Tongue (tissue), 3 donors: ENCODE measurements at places on chromosomes 7 and 10.

GRCh38 chr7:93944673-93945072 lies 23.1 kb downstream of the GNG11 start:
- no peak for DNase-seq

DNA sequence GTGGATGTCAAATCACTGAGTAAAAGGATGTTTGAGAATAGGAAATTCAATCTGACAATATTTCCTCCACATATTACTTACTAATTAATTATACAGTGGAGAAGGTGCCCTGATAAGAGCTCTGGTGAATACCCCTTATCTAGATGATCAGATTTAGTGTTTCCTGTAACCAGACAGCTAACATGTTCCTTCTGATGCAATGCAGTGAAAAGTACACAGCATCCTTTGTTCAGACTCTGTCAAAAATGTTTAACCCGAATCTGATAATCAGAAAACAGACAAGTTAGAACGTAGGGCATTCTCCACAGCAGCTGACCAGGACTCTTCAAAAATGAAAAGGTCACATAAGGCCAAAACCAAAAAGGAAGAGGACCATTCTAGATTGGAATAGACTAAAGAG lies 46.2 kb downstream of the WDR11 start:
- DNase-seq: no peak

GRCh38 chr10:17196045-17196444 lies 5.4 kb downstream of the TRDMT1 start:
- no peak for DNase-seq

GRCh38 chr7:43583424-43584194 lies 701 bp downstream of the STK17A start:
- DNase-seq: peak; percentile 79

DNA sequence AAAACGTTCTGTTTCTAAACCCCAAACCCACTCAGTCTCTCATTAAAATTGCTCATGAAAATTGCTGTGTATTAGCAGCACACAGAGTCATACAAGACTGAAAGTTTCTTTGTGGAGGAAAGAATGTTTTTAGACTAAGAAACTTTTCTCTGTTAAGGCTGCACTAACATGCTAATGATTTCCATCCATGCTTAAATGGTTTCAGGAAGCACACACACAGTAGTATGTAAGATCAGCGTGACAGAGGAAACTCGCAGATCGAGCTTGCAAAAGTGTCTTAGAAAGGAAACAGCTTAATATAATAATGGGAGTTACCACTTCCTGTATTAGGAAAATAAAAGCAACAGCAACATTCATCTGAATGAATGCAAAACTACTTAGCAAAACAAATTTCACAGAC lies 112.7 kb downstream of the ICA1 start:
- no peak for DNase-seq

DNA sequence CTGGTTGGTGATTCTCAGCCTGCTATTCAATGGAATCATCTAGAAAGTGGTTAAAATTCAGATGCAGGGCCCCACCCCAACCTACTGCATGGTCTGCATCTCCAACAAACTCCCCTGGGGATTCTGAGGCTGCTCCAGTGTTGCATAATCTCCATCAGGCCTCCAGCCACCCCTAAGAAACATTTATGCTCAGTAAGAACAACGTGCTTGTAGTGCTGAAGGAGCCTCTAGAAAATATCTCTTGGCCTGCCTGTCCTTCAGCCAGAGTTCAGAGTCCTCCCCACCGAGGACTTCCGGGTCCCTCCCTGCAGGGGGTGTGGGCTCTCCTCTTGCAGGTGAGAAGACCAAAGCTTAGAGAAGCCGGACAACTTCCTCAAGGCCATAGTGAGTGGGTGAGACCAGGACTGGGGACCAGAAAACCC lies 159.8 kb downstream of the SH3PXD2A start:
- DNase-seq: no peak

- peak; percentile 18 for DNase-seq
Observed at GRCh38 chr10:28841625-28842024, 164.3 kb downstream of the BAMBI start.

GRCh38 chr7:158371856-158372255 lies 215.8 kb downstream of the PTPRN2 start:
- DNase-seq: no peak

DNA sequence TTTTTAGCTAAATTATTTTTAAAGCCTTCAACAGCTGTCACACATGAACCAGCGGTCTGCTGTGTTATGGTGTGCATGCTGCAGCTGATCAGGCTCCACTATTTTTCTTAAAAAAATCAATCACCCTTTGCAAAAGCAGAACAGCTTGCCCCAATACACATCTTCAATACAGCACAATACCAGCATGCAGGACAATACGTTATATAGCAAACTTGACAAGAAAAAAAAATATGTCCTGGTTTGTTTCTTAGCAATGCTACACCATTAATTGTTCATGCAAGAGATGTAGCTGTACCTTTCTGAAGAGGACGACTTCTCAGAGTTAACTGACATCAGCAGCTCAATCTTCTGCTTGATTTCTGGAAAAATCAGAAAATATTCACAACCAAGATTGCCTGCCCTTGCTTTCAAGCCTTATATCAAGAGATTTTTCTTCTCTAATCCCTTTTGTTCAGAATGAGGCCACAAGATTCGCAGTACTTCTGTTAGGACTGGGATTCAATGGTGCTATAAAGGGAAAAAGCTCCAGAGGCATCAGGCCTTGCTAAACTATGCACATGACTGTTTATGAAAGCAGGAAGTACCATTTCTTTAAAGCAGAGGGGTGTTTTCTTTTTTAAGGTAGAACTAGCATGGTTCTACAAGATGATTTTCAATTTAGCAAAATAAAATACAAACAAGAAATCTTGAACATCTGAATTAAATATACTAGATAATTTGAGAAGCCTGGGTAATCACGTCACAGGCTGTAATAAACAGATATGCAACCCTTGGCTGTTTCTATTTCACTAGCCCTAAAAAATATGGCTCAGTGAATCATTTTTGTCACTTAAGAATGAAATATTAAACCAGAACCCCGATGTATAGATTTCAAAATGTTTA lies 120.0 kb downstream of the SRPK2 start:
- peak; percentile 80 for DNase-seq

DNA sequence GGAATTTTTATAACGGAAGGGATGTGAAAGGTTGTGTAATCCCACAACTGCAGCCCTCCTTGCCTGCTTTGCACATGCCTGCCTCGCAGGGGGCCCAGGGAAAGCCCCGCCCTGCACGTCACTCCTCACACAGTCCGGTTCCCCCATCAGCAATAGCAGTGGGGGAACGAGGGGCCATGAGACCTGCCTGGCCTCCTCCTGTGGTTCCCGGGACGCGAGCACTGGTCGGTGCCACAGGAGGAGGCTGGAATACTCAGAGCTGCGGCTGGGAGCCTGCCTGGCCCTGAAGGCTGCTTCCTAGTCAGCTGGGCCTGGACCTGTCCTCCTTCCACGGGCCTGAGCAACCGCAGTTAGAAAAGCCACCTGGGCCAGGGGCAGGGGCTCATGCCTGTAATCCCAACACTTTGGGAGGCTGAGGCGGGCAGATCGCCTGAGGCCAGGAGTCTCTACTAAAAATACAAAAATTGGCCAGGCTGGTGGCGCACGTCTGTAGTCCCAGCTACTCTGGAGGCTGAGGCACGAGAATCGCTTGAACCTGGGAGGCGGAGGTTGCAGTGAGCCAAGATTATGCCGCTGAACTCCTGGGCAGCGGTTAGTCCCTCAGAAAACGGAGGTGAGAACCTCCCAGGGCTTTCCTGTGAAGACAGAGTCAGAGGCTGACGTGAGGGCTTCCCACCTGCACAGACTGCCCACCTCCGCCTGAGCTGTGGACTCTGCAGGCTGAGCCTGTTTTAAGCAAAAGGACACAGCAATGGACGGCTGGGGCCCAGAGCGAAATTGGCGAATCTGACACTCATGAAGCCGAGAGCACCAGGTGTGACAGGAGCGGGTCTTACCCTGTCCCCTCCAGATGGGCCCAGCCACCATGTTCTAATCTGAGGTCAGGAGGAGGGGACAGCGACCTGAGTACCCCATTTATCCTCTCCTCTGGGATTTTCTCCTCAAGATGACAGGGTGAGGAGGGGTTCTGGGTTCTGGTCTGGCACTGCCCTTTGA lies 52.9 kb downstream of the VIPR2 start:
- DNase-seq: no peak

DNA sequence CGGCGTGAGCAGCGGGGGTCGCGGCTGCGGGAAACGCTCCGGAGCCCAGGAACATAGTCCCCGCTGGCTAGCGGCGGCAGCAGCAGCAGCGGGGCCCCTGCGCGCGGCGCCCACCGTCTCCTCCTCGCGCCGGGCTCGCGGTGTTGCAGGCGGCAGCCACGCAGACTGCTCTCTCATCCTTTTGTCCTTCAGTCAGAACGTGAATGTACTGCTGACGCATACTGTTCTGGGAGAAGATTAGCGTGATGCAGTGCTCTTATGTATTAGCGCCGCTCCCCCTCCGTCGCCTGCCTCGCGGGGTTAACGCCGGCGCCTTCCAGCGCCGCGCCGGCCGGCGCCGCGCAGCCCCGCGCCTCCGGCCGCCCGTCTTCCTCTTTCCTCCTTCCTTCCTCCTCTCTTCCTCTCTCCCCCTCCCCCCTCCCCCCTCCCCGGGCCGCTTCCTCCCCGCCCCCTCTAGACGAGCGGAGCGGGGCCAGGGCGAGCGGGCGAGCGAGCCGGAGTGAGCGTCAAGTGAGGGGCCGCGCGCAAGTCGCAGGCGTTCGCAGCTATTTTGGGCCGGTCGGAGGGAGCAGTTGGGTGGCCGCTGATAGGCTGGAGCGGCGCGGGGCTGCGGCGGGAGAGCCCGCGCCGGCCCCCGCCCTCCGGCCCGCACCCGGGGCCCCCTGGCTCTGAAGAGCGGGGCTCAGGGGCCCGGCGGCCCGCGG lies 816 bp upstream of the LRRC4 start:
- peak; percentile 79 for DNase-seq

GRCh38 chr10:72020914-72021809 lies 57.0 kb downstream of the CHST3 start:
- no peak for DNase-seq

DNA sequence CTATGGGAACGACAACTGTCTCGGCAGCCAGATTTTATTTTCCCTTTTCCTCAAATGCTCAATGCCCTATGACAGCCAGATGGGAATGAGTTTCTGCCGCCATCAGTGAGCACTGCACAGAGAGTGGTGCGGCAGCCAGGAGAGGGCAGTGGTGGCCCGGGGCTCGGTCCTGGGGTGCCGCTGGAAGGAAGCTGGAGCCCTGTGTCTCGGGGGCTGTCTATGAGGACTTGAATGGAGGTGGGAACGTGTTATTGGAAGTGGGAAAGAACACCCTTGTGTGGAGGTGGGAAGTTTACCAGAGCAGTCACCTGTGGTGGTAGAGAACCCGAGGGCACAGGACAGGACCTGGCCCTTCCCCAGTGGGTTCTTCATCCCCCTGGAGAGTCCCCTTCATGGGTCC lies 35.8 kb downstream of the JAKMIP3 start:
- DNase-seq: no peak

GRCh38 chr7:2517026-2517425 lies 2.5 kb upstream of the LFNG start:
- DNase-seq: peak; percentile 86

- no peak for DNase-seq
Observed at GRCh38 chr7:10476642-10477041, 497.0 kb upstream of the PHF14 start.

- DNase-seq: no peak
Observed at GRCh38 chr7:73526896-73527821, 5.1 kb upstream of the BAZ1B start.

GRCh38 chr10:104300002-104300735 lies 31.2 kb downstream of the GSTO2 start:
- DNase-seq: no peak

- no peak for DNase-seq
Observed at GRCh38 chr10:111784946-111785465, 398.6 kb downstream of the GPAM start.

GRCh38 chr7:47763063-47763974 lies 181.4 kb upstream of the TNS3 start:
- DNase-seq: no peak

DNA sequence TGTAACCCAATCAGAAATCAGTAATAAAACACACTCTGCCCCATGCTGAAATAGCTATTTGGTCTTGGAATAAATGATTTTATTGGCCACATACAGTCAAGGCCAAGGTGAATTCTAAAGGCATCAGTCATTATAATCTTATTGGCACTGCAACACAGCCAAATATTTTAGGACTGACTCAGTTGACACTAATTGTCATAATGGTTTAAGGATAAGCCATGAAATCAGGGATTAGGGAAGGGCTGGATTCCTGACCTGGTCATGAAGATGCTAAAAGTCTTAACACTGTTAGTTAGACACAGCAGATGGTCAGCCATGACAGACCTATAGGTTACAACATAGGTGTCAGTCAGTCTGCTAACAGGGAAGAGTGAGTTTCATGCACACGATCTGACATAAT lies 330.3 kb upstream of the NPSR1 start:
- no peak for DNase-seq

DNA sequence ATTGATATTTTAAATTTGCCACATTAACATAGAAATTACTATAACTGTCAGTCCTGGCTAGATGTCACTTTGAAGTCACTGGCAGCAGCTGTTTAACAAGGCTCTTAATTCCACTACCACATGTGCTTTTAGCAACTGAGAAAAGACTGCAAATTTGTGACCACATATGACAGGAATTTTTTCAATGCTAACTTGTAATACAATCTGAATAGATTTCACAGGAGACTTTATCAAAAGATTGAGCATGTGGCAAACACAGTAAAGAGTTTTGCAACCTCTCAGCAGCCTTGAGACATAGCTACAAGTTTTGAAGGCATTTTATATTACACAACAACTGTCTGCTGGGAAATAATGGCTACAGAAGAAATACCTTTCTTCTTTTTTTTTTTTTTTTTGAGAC lies 73.0 kb downstream of the MICU1 start:
- peak; percentile 70 for DNase-seq

DNA sequence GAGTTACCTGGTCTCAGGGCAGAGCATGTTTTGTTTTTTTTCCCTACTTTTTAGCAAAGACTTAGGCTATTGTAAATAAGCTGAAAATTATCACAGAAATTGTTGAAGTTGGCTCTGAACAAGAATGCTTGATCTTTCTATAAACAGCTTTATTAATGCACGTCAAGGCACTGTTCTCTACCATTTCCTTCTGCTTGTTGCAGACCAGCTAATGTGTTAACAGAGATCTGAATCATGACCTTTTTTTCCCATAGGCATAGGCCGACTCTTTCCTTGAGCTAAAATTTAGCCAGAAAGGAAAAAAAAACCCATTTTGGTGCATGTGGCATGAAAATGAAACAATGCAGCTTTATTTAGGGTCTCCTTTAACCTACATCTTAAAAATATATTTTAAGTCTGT lies 248.5 kb downstream of the SDK1 start:
- no peak for DNase-seq

DNA sequence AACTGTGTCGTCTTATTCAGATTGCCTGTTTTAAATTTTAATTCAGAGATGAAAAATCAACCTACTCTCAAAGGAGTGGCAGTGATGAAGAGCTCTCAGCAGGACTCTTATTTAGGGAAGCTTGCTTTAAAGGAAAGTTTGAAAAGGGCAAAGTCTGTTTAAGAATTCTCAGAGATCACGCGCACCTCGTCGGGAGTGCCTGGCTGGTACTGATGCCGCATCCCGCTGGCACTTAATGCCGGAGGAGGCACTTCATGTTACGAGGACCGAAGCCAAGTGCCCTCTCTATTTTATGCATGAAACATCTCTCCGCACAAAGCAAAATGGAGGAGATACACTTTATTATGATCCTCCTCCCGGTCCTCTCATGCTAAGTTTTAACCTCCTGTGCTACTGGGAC lies 71.1 kb upstream of the INSYN2A start:
- no peak for DNase-seq
